Endothelial cell of umbilical vein (primary cell): ENCODE measurements at places on chromosomes 5 and 9. TPM values are rescaled to one million over a fixed set of nuclear protein-coding genes. Genes with fewer than 3 reads are reported as not detected.
A peak's percentile ranks its signal among the peaks of the same experiment; 100 is the strongest.

Gene CCL19
- total RNA-seq = not detected in 2 replicates

DNA sequence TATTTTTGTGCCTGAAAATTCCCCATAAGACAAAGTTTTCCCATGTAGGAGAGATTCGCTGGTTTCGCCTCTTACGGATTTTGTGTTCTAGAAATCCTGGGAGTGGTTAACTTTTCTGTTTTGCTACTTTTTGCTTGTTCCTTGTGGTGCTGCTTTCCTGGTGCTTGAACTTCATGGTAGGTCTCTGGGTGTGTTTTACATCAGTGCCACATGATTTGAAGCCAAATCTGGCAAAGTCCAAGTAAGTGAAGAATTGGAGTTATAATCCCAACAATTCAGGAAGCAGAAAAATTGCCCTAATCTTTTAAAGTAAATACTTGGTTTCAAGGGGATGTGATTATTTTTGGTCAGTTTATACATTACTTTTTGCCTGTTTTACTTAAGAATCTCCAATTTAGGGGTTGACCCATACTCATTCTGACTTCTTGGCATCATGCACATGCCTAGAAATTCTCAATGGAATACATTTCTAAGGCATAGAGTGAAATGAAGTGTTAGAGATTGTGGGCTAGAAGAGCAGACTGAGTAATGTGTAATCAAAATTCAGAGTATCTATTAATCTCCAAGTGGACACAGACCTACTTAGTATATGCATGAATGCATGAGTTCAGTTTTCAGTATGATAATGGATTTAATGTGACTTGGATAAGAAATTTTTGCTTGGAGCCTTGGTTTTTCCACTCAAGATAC lies 189.7 kb downstream of the CSNK1G3 start:
- H3K4me3 ChIP-seq = no peak overlapping the region
- peak overlapping the region; percentile 93 for H3K27ac ChIP-seq
- peaks cover 21% of the 10 kb centered on the region for H3K4me1 ChIP-seq
- no peak for DNase-seq
- no peaks in the 10 kb centered on the region for H3K36me3 ChIP-seq
- no peaks in the 10 kb centered on the region for H3K27me3 ChIP-seq

Gene S100Z
- total RNA-seq = not detected in 2 replicates

Gene TMEM8B
- 2.5 and 2.9 TPM in 2 replicates for total RNA-seq

GRCh38 chr9:136146126-136147037 lies 27.7 kb upstream of the TMEM250 start:
- H3K27me3 ChIP-seq = peaks cover 2% of the 10 kb centered on the region
- H3K36me3 ChIP-seq = no peaks in the 10 kb centered on the region
- no peak for DNase-seq

Gene SGCD
- not detected in 2 replicates for total RNA-seq

- H3K27ac ChIP-seq = no peak overlapping the region
- no peaks in the 10 kb centered on the region for H3K4me1 ChIP-seq
- H3K4me3 ChIP-seq = no peak overlapping the region
- H3K36me3 ChIP-seq = no peaks in the 10 kb centered on the region
Measured at GRCh38 chr5:55636683-55637082, 75.4 kb downstream of the SLC38A9 start.

DNA sequence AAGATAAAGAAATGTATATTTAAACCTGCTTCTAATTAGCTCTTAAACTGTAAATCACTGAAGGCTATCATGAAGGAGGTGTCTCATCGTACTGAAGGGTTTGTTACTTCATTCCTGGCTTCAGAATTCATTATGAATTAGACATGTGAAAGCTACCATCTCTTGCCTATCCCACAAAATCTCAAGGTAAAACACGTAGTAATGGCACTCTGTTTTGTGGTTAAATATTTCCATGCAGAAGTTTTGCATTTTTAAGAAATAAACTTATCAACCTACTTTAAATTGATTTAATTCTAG lies 490.7 kb upstream of the NUDT12 start:
- no peak for DNase-seq
- H3K27ac ChIP-seq = no peak overlapping the region
- no peaks in the 10 kb centered on the region for H3K4me1 ChIP-seq
- no peaks in the 10 kb centered on the region for H3K27me3 ChIP-seq

- H3K27ac ChIP-seq = no peak overlapping the region
- H3K4me1 ChIP-seq = no peaks in the 10 kb centered on the region
- H3K36me3 ChIP-seq = no peaks in the 10 kb centered on the region
- no peak for DNase-seq
- H3K27me3 ChIP-seq = no peaks in the 10 kb centered on the region
Measured at GRCh38 chr5:84069608-84070179, 315.0 kb downstream of the EDIL3 start.

DNA sequence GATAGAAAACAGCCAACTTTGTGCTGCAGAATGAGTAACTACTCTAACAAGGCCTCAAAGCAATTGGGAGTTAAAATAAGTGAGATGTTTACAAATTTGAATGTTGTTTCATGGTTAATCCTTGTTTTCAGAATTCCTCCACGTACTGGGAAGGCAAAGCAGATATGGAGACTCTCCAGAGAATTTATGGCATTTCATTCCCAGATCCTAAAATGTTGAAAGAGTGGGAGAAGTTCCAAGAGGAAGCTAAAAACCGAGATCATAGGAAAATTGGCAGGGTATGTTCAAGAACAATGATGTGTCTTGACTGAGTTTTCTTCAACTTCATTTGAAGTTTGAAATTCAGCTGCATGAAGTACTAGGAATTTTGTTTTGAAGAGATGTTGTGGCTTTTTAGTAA lies 16.4 kb downstream of the TARS1 start:
- H3K36me3 ChIP-seq = peaks cover 59% of the 10 kb centered on the region
- no peak for DNase-seq
- H3K27ac ChIP-seq = no peak overlapping the region
- H3K4me3 ChIP-seq = no peak overlapping the region

Gene IRX2
- total RNA-seq = not detected in 2 replicates

DNA sequence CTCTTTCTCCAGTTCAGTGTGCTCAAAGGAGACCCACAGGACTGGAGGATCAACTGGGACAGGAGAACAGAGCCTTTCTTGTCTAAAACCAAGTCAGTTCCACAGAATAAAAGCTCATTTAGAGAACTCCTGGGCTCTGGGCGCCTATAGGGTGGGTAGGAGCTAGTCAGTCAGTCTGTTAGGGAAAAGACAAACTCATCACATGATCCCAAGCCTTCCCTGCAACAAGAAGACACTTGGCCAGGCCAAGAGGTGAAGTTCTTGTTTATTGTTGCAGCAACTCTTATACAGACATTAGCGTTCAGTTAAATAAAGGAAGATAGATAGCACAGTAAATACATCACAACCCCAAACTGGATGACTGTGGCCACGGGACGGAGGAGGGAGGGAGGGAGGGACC lies 102.3 kb downstream of the ENTREP1 start:
- DNase-seq = no peak
- peaks cover 2% of the 10 kb centered on the region for H3K36me3 ChIP-seq
- no peak overlapping the region for H3K27ac ChIP-seq
- H3K4me1 ChIP-seq = no peaks in the 10 kb centered on the region
